ENCODE measurements at places on chromosomes 5 and 9.
A peak's percentile ranks its signal among the peaks of the same experiment; 100 is the strongest.

DNA sequence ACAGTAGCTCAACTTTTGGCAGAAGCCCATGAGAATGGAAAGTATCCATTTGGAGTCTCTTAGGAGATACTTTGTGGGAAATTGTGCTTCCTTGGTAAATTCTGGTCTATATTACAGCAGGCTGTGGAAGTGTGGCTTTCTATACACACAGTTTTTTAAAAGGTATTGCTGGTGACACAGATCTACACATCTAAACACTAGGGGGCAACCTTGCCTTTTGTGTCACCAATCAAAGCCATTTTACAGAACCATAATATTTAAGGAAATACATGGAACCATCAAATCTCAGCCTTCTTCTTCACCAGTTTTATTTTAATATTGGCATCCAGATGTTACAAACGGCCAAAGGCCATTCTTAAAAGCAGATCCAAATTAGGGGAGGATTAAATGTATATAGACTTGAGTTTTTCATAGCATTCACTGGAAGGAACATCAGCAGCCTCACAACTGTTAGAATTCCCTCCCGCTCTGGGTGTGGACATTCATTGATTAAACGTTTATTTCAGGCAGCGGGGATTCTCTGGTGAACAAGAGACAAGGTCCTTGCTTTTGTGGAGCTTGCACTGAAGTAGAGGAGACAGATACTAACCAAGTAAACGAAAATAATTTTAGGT lies 132.4 kb upstream of the EPB41L4A start:
- DNase-seq: no peak

DNA sequence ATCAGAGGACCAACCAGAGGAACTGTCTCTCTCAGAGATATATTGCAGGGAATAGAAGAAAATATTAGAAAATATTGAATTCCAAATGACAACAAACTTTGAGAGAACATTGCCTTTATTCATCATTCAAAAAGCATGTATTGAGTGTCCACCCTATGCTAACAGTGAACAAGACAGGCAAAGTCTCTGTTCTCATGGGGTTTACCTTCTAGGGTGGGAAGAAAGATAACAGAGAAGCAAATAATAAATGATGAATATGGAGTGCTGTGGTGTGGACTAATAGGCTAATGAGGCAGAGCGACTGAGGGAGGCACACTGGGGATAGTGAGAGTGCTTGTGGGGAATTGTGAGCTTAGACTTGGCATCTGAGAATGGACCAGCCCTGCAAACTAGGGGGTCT lies 43.4 kb upstream of the SHB start:
- no peak for DNase-seq

- no peak for DNase-seq
Observed at GRCh38 chr5:73534971-73535370, 30.5 kb downstream of the ANKRA2 start.

DNA sequence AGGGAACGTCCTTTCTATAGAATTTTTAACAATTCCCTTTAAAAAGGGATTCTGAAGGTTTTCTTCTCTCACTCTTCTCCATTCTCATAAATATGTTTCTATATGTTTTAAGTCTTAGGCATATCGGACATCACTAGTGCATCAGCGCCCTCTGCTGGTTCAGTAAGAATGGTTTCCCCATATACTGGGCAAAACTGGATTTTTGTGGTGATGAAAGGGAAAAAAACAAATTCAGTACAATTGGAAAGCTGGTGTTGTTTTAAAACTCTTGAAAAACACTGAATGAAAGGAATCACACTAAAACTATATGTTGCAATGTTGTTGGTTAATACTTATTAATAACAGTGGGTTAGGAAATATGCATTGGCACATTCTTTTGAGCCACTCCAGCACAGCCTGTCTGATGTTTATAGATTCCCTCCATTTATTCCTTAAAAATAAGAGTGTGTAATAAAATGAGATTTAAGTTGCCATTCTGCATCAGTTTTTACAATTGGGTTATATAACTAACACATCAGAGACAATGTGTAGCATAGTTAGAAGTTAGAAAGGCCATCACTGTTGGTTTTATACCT lies 15.8 kb downstream of the CWC27 start:
- DNase-seq: peak; percentile 22

DNA sequence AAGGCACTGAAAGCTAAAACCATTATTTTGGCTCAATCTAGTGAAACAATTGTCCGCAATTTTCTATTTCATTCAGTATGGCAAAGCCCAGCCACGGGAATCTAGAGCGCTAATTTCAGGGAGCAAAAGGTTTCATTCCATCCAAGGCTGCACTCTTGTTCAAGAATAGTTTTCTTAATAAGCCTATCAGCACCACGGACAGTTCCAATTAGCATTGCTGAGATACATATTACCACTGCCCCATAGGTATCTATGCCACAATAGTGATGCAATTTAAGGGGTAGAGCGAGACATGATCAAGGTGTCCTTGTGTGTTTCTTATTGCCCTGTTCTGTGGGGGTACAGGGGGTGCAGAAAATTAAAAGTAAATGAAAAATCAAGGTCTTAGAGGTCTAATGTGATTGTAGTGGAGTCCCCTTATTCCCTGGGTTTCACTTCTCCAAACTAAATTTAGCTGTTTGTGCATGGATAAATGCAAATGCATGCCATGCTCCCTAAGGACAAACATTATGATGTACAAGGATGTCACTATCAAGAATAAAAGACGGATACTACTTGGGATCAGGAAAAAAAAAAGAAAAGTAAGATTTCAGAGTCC lies 45.5 kb downstream of the SPOCK1 start:
- no peak for DNase-seq

GRCh38 chr5:58459146-58460001 lies 512 bp downstream of the PLK2 start:
- DNase-seq: no peak

GRCh38 chr5:151243564-151243963 lies 9.4 kb upstream of the GM2A start:
- DNase-seq: no peak

DNA sequence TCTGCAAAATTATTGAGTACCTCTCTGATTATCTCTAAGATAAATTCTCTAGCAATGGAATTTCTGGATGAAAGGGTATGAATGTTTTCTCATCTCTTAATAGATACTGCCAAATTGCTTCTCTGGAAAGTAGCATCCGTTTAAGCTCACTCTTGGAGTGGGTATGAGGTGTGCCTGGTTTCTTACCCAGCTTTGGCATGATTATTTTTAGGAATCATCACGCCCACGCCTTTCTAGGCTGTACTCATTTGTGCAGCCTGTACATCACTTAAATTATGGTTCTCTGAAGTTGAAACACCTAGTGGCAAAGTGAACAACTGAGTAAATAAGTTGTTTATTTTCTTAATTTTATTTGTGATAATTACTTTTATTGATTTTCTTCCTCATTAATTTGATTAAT lies 156.5 kb upstream of the IL12B start:
- no peak for DNase-seq

- no peak for DNase-seq
Observed at GRCh38 chr9:21583628-21584377, 101.7 kb upstream of the IFNE start.

GRCh38 chr5:101678481-101679193 lies 617.4 kb downstream of the SLCO4C1 start:
- DNase-seq: peak; percentile 25

DNA sequence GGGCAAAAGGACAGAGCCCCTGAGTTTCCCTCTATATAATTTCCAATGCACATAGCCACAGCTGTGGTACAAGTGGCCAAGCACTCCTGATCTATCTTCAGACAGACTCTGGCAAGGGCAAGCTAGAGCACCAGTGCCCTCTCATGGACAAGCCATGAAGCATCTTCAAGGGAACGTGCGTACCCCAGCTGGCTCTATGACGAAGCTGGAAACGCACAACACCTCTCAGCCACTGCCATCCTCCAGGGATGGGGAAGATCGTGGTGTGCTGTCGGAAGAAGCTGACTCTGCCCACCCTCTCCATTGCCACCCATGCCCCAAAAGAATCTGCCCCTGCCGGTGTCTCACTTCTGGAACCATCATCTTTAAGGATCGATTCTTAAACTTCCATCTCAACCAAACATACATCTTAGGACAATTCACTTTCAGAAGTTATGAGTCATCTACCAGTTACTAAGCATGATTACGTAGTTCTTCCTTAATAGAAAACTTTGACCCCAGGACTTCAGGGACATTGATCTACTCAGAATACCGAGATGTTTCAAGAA lies 482.9 kb downstream of the AGTPBP1 start:
- DNase-seq: no peak

DNA sequence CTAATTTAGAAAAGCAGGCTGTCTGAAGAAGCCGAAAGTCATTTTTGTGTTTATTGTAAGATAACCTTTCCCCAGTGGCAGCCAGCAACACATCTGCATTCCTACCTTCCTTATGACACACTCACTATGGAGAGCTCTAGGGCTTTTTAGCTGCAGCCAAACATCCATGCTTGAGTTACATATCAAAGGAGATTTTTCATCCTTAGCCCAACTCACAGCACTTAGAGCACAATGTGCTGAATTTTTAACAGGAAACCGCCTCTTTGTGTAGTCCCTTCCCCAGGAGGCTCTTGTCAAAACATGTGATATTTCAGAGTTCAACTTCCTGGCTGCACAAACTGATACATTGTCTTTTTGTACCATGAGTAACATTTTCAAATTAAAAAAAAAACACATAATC lies 379.2 kb downstream of the CTNND2 start:
- DNase-seq: no peak

GRCh38 chr5:103014983-103015382 lies 105.0 kb downstream of the GIN1 start:
- no peak for DNase-seq

All from stimulated activated CD4-positive, alpha-beta T cell treated with anti-CD3 and anti-CD28 coated beads, Interleukin-12 subunit alpha, Interleukin-12 subunit beta, amount 100 ng/mL, for 48 hours (primary cell).